Lower lobe of right lung (tissue), 2 donors: ENCODE measurements at places on chromosomes 3 and 15.

GRCh38 chr3:45573591-45573990, 21.0 kb upstream of the LIMD1 start:
- DNase-seq, result no peak

DNA sequence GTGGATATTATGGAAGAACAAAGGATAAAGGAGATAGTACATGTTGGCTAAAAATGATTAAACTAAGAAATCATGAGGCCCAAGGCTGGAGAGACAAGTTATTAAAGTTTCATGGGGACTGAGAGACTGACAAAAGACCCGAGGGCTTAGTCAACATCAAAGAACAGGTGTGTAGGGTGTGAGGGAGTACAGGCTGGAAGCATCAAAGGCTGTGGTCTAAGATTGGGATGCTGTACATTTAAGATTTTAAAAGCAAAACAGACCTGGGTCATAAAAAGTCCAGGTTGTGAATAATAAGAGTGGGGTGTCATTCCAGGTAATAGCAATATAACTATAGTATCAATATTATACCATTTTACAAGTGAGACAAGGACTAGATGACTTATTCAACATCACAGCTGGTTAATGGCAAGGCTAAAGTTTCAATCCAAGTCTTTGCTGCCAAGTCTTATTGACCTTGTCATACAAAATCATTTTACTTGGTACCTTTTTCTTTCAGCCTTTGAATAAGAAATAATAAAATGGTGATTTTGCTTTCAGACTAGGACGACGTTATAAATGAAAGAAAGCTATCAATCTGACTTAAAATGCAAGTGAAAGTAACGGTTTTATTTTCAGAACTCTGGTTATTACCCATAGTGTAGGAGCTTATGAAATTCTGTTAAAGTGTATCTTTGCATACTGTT, 211.6 kb downstream of the TNIK start:
- no peak for DNase-seq

DNA sequence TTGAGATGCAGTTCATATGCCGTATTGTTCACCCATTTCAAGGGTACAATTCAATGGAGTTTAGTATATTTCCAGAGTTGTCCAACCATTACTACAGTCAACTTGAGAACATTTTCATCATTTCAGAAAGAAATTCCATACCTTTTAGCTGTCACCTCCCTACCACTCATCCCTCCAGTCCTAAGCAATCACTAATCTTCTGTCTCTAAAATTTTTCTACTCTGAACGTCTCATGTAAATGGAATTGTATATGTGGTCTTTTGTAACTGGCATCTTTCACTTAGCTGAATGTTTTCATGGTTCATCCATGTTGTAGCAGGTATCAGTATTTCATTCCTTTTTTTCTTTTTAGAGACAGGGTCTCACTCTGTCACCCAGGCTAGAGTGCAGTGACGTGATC, 51.1 kb downstream of the CMTM7 start:
- DNase-seq, result no peak

DNA sequence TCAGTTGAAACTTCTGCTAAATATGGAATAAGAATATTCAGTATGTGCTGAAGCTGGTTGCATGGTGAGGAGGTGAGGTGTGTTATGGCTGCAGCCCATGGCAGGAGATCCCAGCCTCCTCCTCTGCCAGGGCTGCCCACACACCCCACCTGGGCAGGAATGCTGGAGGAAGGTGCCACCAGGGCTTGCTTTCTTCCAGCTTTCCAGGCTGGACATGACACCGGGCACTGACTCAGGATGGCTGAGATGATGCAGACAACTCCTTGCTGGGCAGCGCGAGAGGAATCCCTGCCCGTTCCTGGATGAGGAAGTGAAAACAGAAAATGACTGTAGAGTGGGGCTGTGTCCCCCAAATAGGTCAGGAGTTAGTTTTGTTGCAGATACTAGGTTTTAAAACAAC, 14.1 kb downstream of the GABRG3 start:
- DNase-seq, result no peak

DNA sequence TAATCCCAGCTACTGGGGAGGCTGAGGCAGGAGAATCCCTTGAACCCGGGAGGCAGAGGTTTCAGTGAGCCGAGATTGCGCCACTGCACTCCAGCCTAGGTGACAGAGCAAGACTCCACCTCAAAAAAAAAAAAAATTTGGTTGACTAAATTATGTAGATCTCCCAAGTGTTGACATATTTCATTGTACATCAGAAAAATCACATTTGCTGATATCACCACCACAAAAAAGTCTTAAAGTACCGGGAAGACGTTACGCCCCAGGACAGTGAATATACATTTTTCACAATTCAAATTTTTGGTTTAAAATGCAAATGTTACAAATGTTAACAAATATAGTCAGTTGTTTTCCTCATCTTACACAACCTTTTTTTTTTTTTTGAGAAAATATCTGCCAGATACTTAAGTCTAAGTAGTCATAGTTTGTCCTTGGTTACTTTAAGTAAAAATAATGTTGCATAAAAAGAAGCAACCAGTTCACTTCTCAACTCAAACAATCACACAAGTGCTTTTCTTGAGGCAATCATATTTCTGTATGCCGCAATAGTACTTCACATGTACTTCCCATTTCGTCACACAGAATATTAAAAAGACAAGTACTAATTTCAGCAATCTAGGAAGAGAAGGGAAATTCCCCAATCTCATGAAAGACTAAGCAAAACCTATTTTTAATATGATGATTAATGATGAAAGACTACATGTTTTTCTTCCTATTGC, 41.0 kb upstream of the TCF12 start:
- DNase-seq, result no peak

GRCh38 chr3:24006-24405, 172.6 kb upstream of the CHL1 start:
- no peak for DNase-seq

DNA sequence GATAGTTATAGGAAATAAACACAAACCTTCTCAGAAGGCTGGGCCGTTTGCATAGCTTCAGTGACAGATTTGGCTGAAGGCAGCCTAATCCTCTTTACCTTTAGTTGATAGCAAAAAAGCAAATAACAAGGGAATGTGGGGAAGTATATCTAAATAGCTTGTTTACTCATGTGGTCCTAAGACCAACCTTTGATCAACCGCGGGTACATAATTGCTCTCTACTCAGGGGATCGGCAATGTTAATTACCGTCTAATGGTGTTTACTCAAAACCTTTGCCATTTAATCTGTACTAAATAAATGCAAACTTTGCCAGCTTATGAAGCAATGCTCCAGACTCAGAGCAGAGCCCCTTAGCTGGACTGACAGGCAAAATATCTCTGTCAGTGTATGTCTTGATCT, 51.6 kb downstream of the EIF3J start:
- no peak for DNase-seq

DNA sequence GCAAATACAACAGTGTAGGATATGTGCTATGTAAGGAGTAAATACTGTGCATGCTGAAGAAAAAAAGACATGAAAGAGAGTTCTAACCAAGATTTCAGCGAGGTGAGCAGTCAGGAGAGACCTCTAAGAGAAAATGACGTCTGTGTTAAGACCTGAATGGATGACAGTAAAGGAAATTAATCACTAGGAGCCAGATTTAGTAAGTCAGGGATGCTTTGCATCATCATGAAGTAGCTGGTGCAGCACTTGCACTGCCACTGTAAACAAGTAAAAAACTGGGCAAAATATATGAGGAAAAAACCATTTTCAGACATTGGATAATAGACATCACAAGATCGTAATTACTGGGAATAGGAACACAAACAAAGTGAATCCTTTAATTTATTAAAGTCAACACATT, 32.6 kb downstream of the RTP4 start:
- DNase-seq, result no peak

- no peak for DNase-seq
Observed at GRCh38 chr3:4981294-4981664, 2.0 kb downstream of the BHLHE40 start.

GRCh38 chr3:65101450-65101849, 413.6 kb upstream of the ADAMTS9 start:
- DNase-seq, result no peak

GRCh38 chr3:143445118-143445517, 325.5 kb downstream of the CHST2 start:
- DNase-seq, result no peak

DNA sequence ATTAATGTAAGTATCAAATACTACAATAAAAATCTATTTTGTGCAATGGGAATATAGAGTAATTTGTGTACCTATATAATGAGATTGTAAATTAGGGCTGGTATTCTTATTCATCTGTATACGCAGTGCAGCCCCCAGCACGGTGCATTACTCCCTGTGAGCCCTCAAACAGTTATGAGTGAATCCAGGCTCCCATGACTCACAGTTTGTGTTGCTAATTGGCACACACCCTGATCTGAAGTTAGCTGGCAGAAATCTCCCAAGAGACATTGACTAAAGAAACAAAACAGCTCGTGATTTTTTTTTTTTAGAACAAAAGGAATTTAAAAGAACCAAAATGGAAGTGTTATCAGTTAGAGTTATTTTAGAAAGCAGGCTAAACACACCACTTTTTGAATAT, 15.7 kb downstream of the GK5 start:
- DNase-seq, result no peak

GRCh38 chr3:12865271-12865670, 23.9 kb upstream of the RPL32 start:
- no peak for DNase-seq

DNA sequence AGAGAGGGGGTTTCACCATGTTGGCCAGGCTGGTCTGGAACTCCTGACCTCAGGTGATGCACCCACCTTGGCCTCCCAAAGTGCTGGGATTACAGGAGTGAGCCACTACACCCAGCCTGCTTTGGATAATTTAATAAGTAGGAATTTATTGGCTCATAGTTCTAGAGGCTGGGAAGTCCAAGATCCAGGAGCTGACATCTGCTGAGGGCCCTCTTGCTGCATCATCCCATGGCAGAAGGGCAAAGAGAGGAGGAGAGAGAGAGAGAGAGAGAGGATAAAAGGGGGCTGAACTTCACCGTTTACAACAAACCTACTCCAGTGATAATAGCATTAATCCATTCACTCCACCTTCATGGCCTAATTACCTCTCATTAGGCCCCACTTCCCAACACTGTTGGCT, 62.0 kb upstream of the HES1 start:
- no peak for DNase-seq

GRCh38 chr15:35616498-35617271, 70.7 kb upstream of the DPH6 start:
- no peak for DNase-seq

GRCh38 chr3:54094926-54095325, 27.4 kb upstream of the CACNA2D3 start:
- no peak for DNase-seq

GRCh38 chr3:28768439-28768838, 419.8 kb upstream of the AZI2 start:
- DNase-seq, result no peak

DNA sequence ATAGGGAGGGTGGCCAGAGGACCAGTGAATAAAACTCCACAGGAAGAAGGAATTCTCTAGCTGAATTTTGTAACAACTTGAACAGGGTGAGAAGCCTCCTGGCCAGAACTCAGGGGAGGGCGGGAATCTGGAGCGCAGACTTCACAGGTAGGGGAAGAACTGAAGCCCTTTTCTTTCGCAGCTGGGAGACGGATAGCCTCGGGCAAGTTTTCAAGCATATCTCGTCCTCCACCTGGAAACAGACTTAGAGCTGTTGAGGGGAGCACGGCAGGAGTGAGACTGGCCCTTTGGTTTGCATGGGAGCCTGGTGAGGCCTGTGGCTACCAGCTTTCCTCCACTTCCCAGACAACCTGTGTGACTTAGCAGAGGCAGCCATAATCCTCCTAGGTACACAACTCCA, 10.9 kb upstream of the RPL39L start:
- DNase-seq, result no peak

DNA sequence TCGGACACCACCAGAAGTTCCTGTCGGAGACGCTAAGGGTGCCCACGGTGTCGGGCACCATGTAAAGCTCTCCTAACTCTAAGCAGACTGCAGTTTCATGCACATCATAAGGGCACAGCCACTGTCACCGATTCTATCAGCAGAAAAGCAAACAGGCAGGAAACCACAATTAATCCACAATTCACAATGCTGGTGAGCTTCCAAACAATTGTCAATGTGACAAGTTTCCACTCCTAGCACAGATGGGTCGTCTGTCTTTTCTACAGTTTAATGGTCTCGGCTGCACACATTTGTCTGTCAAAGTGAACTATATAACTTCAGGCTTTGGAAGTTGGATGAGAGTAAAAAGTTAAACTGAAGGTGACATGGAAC, 8.8 kb upstream of the OCA2 start:
- no peak for DNase-seq

- no peak for DNase-seq
Observed at GRCh38 chr15:23823508-23823907, 136.4 kb upstream of the NDN start.

DNA sequence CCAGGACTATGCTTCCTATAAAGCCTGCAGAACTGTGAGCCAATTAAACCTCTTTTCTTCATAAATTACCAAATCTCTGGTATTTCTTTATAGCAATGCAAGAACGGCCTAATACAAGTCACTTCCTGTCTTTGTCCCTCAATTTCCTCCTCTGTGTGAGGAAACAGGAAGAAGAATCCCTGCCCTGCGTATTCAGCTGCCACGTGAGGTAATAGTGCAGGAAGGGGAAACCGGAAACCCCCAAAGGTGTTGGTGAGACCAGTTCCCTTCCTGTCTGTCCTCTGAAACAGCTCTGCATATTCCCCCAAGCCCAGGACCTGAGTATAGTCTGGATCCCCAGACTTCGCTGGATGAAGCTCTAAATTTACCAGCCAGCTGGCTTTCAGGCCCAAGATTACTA, 18.1 kb upstream of the PTPN23 start:
- DNase-seq, result no peak

DNA sequence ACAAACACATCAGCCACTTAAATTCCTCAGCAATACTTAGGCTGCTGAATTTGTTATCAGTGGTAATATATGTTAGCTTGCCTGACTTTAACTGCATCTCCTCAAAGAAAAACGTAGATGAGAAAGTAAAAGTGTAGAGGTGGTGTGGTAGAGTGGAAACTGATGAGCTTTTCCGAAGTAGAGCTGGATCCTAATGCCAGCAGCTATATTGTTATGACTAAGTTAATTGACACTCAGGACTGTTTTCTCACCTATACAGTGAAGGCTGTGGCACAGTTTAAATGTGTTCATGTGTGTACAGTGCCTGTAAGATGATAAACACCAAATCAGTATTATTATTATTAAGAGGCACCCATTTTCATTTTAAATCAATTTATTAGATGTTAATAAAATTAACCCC, 174.9 kb downstream of the TNIK start:
- no peak for DNase-seq

DNA sequence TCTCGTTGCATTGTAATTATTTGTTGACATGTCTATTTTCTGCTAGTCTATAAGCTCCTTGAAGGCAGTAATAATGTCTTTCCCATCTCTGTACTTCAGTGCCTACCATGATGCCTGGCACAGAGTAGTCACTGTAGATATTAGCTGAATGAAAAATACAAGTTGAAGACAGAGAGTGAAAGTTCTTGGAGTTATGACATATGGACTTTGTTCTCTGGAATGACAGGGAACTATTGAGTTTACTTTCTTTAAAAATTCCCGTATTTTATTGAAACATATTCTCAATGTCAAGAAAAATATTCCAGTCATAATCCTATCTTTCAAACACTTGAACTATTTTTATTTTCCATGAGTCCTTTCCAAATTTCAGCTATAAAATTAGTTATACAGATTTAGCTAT, 3.0 kb downstream of the BLM start:
- no peak for DNase-seq

- peak; percentile 25 for DNase-seq
Observed at GRCh38 chr15:101158166-101159095, 93.4 kb downstream of the CHSY1 start.
